ENCODE measurements at places on chromosomes 1 and 21.
A peak's percentile ranks its signal among the peaks of the same experiment; 100 is the strongest.

DNA sequence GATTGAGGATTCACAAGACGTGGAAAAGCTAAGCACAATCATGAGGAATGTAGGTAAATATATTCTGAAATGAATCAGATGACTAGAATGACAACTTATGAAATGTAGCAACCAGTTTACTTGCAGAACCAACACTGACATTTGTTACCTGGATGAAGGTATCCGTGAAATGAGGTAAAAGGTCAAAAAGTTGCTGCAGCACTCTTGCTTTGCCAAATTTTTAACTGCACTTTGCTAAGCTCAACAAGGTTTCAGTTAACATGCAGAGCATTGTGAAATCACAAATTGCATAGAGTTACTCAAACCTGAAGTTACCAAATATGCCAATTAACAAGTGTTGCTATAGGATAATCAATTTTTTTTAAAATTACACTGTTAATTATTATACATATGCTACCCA lies 1280.1 kb downstream of the KCNT2 start:
- DNase-seq, result no peak

DNA sequence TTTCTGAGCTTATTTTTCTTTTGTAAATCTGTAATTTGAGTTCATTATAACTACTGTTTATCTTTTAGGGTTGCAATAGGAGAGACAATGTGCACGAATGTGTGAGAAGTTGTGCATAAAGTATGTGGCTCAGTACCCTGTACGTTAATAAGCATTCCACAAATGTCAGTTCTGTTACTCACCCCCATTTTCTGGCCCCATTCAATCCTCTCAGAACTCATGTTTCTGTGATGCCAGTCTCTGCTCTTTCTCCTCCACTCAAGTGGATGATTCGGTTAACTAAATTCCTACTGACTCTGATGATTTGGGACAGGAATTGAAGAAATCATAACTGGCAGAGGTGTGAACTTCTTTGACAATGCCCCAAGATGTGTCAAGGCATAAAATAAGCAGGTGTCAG lies 10.2 kb upstream of the DMRTB1 start:
- peak; percentile 41 for DNase-seq

GRCh38 chr1:228459091-228459993 lies 27.8 kb upstream of the RNF187 start:
- peak; percentile 85 for DNase-seq

- no peak for DNase-seq
Observed at GRCh38 chr1:201395936-201396335, 3.2 kb downstream of the LAD1 start.

DNA sequence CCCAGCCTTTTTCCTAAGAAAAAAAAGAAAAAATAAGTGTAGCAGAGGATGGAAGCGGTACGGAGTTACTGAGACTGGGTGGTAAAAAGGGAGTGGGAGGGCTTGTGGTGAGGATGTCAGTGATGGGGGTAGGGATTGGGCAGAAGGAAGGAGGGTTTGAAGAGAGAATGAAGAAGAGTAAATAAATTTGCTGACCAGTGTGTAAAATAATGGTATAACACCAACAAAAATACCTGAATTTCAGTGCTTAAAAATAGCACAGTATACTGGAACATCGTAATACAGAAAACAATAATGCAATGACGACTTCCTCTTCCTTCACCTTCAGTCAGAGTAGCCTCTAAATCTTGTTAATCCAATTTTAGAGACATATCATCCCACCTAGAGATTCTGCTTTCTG lies 18.8 kb upstream of the SYPL2 start:
- DNase-seq, result no peak

GRCh38 chr1:219304227-219305226 lies 130.8 kb downstream of the LYPLAL1 start:
- peak; percentile 50 for DNase-seq
